ENCODE measurements at places on chromosomes 11 and 22. TPM values are rescaled to one million over a fixed set of nuclear protein-coding genes. Genes with fewer than 3 reads are reported as not detected.

Gene UBE2L6
- 30.6 TPM for total RNA-seq

DNA sequence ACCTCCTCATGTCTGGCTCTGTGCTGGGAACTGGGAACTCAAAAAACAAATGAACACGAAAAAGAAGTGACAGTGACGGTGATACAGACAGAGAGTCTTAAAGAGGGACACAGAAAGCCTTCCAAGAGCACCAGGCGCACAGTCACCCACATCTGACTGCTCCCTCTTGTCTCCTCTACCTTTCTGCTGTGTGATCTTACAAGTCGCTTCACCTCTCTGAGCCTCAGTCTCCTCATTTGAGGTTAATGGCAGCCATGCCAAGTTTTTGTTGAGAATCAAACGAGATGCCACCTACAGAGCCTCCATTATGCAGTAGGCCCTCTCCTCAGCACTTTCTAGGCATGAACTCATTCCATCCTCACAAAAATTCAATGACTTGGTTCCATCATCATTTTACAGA is 3.7 kb downstream of the LRRC32 start:
- no peaks in the 10 kb centered on the region for H3K4me1 ChIP-seq
- H3K27me3 ChIP-seq, result peaks cover 60% of the 10 kb centered on the region
- H3K27ac ChIP-seq, result no peak overlapping the region
- no peaks in the 10 kb centered on the region for H3K36me3 ChIP-seq
- no peak overlapping the region for H3K4me3 ChIP-seq

GRCh38 chr11:71120471-71120896 is 131.9 kb downstream of the SHANK2 start:
- H3K4me1 ChIP-seq, result peaks cover 6% of the 10 kb centered on the region
- peak; percentile 59 for DNase-seq
- H3K27ac ChIP-seq, result no peak overlapping the region
- H3K36me3 ChIP-seq, result peaks cover 22% of the 10 kb centered on the region

DNA sequence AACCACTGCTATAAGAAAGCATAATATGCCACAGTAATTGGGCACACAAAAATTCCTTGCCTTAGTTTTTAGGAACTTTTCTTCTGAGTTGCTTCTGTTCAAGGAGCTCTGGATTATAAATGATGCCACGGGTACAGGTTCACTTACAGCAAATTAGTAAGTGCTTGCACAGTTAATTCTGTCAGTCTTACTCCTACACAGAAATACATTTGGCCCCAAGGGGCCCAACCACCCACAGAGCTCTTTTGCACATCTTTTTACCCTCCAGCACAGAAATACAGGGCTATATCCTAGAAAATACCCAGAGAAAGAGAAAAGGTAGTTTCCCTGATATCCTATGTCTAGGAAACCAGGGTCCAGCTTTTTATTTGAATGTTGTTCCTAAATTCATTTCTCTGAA is 86.6 kb upstream of the CHRM4 start:
- H3K27ac ChIP-seq, result no peak overlapping the region
- H3K4me1 ChIP-seq, result peaks cover 2% of the 10 kb centered on the region

DNA sequence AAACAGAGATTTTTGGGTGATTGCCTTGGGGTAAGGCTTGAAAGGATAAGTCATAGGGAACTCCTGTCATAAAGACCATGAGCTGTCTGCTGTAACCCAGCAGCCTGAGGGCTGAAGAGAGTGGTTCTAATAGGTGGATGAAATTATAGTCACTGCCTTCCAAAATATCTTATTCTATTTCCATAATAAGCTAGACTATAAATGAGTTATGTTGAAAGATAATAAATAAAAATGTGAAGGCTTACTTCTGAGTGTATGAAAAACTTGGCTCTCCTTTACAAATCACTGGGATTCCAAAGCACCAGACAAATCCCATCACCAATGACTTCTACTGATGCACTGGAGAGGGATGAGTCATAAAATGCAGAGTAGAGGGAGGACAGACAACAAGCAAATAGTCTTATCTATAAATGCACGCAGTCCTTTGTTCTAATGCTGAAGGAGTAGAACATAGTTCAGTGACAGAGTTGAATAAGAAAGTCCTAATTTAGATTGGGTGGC is 775.0 kb upstream of the LRRC4C start:
- no peak overlapping the region for H3K27ac ChIP-seq
- H3K36me3 ChIP-seq, result no peaks in the 10 kb centered on the region
- no peaks in the 10 kb centered on the region for H3K27me3 ChIP-seq
- H3K4me1 ChIP-seq, result no peaks in the 10 kb centered on the region
- DNase-seq, result no peak

Gene UBXN1
- total RNA-seq, result 102 TPM

- no peak overlapping the region for H3K27ac ChIP-seq
- no peak for DNase-seq
- H3K27me3 ChIP-seq, result no peaks in the 10 kb centered on the region
- no peak overlapping the region for H3K4me3 ChIP-seq
- peaks cover 15% of the 10 kb centered on the region for H3K36me3 ChIP-seq
Observed at GRCh38 chr22:17190702-17191101, 28.5 kb downstream of the ADA2 start.

Gene KCNQ1
- total RNA-seq, result 3.1 TPM

DNA sequence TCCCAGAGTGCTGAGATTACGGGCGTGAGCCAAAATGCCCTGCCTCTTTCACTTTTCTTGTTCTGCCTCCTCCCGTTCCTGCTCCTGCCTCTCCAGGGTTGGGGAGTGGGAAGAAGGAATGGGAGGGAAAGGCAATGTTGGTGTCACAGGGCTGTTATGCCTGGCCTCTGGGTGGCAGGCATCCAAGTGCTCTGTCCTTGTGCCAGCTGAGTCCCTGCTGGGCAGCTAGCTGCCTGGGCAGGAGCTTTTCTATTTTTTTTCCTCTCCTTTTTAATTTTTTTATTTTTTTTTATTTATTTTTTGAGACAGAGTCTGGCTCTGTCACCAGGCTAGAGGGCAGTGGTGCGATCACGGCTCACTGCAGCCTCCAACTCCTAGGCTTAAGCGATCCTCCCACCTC is 4.1 kb upstream of the SAC3D1 start:
- peaks cover 1% of the 10 kb centered on the region for H3K4me1 ChIP-seq
- no peak overlapping the region for H3K27ac ChIP-seq

Gene FAT3
- 16.4 TPM for total RNA-seq

GRCh38 chr11:35223371-35223796 is 84.4 kb downstream of the CD44 start:
- no peaks in the 10 kb centered on the region for H3K36me3 ChIP-seq
- no peak overlapping the region for H3K27ac ChIP-seq
- no peak for DNase-seq
- H3K4me3 ChIP-seq, result no peak overlapping the region
- no peaks in the 10 kb centered on the region for H3K4me1 ChIP-seq
- H3K27me3 ChIP-seq, result peaks cover 12% of the 10 kb centered on the region

Gene UBQLN3
- total RNA-seq, result not detected

Gene TRIM49
- total RNA-seq, result not detected

Gene PATZ1
- total RNA-seq, result 93.6 TPM

Gene CHADL
- 3.1 TPM for total RNA-seq

- H3K27me3 ChIP-seq, result peaks cover 6% of the 10 kb centered on the region
- H3K36me3 ChIP-seq, result no peaks in the 10 kb centered on the region
- H3K27ac ChIP-seq, result no peak overlapping the region
- DNase-seq, result no peak
Observed at GRCh38 chr11:88424881-88425280, 87.3 kb upstream of the CTSC start.

- no peaks in the 10 kb centered on the region for H3K36me3 ChIP-seq
- H3K4me1 ChIP-seq, result no peaks in the 10 kb centered on the region
- H3K27ac ChIP-seq, result no peak overlapping the region
- no peak for DNase-seq
Observed at GRCh38 chr11:43267856-43268580, 43.8 kb upstream of the API5 start.

DNA sequence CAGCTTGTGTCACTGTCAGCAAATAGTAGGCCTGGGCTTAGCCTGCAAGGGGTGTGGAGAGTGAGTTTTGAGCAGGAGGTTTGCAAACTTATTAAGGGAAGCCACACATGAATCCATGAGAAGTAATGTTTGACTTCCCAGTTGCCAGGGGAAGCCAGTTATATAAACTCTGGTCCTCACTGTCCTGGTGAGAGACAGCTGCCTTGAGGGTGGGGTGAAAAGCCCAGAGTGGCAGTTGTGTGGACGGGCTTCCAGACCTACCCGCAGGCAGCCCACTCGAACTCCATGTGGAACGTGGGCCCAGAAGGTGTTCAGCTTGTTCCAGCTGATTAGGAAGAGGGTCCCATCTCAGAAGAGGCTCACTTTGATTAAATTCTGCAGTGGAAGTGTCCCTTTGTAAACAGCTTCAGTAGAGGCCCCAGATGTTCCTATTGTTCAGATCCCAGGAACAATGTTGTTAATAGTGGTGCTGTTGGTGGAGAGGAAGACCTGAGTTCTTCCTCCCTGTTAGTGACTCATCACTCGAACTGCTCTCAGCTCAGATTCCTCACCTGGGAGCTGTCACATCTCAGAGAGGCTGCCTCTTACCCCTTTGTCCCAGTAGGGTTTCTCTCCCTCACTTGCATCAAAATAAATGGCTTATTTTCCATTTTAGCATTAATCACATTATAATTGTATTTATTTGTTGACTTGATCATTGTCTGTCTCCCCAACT is 63.4 kb downstream of the GRAMD1B start:
- H3K4me3 ChIP-seq, result no peak overlapping the region
- H3K27ac ChIP-seq, result peak overlapping the region; percentile 54
- no peak for DNase-seq
- peaks cover 6% of the 10 kb centered on the region for H3K4me1 ChIP-seq

Gene IGLL5
- not detected for total RNA-seq

- no peak overlapping the region for H3K4me3 ChIP-seq
- no peak for DNase-seq
- no peak overlapping the region for H3K27ac ChIP-seq
Observed at GRCh38 chr22:29457730-29458129, 19.3 kb downstream of the RFPL1 start.

GRCh38 chr11:21426931-21427330 is 757.5 kb downstream of the NELL1 start:
- no peaks in the 10 kb centered on the region for H3K4me1 ChIP-seq
- H3K27ac ChIP-seq, result no peak overlapping the region
- H3K36me3 ChIP-seq, result no peaks in the 10 kb centered on the region
- H3K4me3 ChIP-seq, result no peak overlapping the region
- DNase-seq, result no peak
- H3K27me3 ChIP-seq, result no peaks in the 10 kb centered on the region

GRCh38 chr11:48082771-48083170 is 102.4 kb downstream of the PTPRJ start:
- H3K27ac ChIP-seq, result no peak overlapping the region
- H3K4me3 ChIP-seq, result no peak overlapping the region
- peaks cover 5% of the 10 kb centered on the region for H3K4me1 ChIP-seq
- no peaks in the 10 kb centered on the region for H3K27me3 ChIP-seq
- no peak for DNase-seq
- peaks cover 2% of the 10 kb centered on the region for H3K36me3 ChIP-seq

- no peak overlapping the region for H3K4me3 ChIP-seq
- DNase-seq, result no peak
- peaks cover 40% of the 10 kb centered on the region for H3K27me3 ChIP-seq
- H3K27ac ChIP-seq, result no peak overlapping the region
- no peaks in the 10 kb centered on the region for H3K4me1 ChIP-seq
- H3K36me3 ChIP-seq, result no peaks in the 10 kb centered on the region
Observed at GRCh38 chr11:117466966-117467365, 139.3 kb downstream of the CEP164 start.

GRCh38 chr11:70494559-70495350 is 96.4 kb downstream of the CTTN start:
- no peak overlapping the region for H3K27ac ChIP-seq
- peaks cover 10% of the 10 kb centered on the region for H3K36me3 ChIP-seq
- no peak for DNase-seq

- peaks cover 10% of the 10 kb centered on the region for H3K4me1 ChIP-seq
- H3K27ac ChIP-seq, result peak within 1 kb of the TSS; percentile 100
- DNase-seq, result peak; percentile 97
Observed at GRCh38 chr11:111878849-111879636, at the start of the genes CFAP68 and FDXACB1. Gene CFAP68 (plus strand): TSS chr11:111879541. CDS start chr11:111879561, 20 bp downstream. Gene FDXACB1 (minus strand): TSS chr11:111879165. CDS start chr11:111879132, 33 bp downstream.

Gene TSSK2
- not detected for total RNA-seq

DNA sequence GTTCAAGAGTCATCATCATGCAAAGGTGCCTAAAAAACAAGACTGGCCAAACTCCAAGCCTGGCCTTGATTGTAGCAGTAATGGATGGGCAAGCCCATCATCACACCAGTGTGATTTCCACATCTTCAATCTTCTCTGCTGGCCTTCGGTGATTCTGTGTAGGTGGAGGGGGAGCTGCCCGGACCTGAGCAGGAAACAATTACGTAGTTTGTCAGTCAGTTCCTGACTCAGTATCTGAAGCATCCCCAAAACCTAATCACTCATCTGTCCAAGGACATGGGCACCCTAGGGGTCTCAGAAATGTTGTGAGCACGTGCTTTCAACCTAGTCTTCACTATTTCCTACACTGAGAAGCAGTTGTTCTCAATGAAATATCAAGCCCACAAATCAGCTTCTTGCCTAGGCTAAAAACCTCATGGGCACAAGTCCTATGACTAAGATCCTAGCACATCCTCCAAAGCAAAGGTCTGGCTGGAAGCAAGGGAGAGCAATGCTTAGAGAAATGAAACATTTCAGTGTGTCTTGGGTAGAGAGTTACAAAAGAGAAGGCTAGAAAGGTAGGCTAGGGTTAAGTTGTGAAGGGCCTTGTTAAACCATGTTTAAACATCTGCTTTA is 24.6 kb downstream of the ATG16L2 start:
- H3K27ac ChIP-seq, result no peak overlapping the region
- DNase-seq, result no peak
- peaks cover 15% of the 10 kb centered on the region for H3K36me3 ChIP-seq
- no peak overlapping the region for H3K4me3 ChIP-seq

DNA sequence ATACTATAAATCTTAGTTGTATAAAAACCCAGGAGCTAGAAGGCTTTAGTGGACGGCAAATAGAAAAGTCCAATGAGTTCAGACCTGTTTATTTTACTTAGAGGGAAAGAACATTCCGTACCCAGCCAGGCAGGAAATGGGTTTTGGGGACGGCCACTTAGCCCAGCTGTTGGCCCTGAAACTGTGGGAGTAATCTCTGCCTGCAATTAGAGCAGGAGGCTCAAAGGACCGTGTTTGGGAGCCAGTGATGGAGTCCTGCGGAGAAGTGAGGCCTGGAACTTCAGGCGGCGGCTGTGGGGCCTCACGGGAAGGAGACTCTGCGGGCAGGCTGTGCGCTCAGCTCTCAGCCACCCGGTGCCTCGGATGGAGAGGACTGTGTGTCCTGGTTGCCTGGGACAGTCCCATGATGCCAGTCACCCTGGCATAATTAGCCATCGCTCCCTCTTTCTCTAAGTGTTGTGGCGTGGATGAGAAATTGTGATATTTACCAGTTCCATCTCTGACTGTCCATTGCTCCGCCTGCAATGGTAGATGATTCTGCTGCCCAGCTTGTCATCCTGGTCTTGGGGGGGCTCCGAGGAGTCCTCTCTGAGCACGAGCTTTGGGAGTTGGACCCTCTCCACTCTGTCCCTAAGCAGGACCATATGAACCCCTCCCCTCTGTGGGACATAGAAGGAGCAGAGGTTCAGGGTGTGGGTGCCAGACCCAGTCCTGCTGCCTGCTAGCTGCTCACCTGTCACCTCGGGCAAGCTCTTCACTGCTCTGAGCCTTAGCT is 530.3 kb downstream of the TBC1D22A start:
- no peak for DNase-seq
- H3K27ac ChIP-seq, result no peak overlapping the region
- H3K36me3 ChIP-seq, result peaks cover 8% of the 10 kb centered on the region
- H3K4me1 ChIP-seq, result no peaks in the 10 kb centered on the region
- H3K27me3 ChIP-seq, result no peaks in the 10 kb centered on the region

Gene SFI1
- 66.3 TPM for total RNA-seq

Gene NEFH
- total RNA-seq, result 0.69 TPM

Measured in progenitor cell of endocrine pancreas (in vitro differentiated cells).